ENCODE measurements at places on chromosomes 2 and 18.

GRCh38 chr2:15527074-15527739 lies 33.9 kb downstream of the NBAS start:
- DNase-seq: no peak

GRCh38 chr2:120995152-120995551 lies 259.5 kb downstream of the GLI2 start:
- DNase-seq: no peak

GRCh38 chr18:9806905-9807304 lies 78.9 kb upstream of the TXNDC2 start:
- DNase-seq: no peak

GRCh38 chr2:113253453-113253852 lies 25.3 kb downstream of the PAX8 start:
- DNase-seq: no peak

- DNase-seq: no peak
These were observed 5.7 kb downstream of the PARD3B start for GRCh38 chr2:204550751-204551511.

GRCh38 chr18:68604256-68604655 lies 110.7 kb downstream of the TMX3 start:
- DNase-seq: no peak

DNA sequence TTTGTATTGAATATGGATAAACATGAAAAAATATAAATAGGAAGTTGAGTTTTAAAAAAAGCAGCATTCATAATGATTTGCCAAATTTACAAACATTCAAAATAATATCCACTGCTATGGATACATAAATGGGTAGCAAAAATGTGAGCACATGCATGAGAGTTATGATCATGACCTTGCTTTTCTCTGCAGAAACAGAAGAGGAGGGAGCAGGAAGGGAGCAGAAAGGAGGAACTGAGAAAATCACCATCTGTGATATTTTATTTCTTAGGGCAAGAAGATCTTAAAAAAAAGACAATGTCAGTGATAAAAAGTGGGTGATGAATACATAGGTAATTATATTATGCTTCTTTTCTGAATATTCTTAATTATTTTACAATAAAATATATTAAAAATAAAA lies 17.7 kb upstream of the CCDC93 start:
- DNase-seq: no peak

DNA sequence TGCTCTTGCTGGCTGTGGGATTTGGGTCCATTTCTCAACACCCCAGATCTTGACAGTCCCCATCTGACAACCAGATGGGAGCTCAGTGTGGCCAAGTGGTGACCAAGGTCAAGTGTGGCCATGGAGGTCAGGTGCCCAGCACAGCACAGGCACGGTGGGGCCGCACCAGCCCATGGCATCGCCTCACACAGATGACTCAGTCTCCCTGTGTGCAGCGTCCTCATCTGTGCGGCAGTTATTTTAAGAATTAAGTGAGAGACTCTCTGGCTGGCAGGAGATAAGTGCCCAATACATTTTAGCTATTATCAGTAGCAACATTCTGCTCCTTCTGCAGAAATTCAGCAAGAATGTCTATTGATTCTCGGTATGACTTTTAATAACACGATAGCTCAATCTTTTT lies 167.2 kb downstream of the DDX1 start:
- DNase-seq: no peak
